ENCODE measurements at places on chromosomes 5 and 9.

GRCh38 chr9:27150746-27151406 is 41.9 kb downstream of the TEK start:
- no peak for DNase-seq

- DNase-seq, result no peak
Measured at GRCh38 chr5:178261666-178262600, 29.3 kb upstream of the PHYKPL start.

GRCh38 chr5:14915291-14915952 is 43.8 kb upstream of the ANKH start:
- no peak for DNase-seq

GRCh38 chr9:77708064-77708815 is 60.1 kb upstream of the GNA14 start:
- no peak for DNase-seq

- DNase-seq, result no peak
Measured at GRCh38 chr5:171306781-171307591, 2.1 kb upstream of the TLX3 start.

- no peak for DNase-seq
Measured at GRCh38 chr9:22098643-22099332, 89.7 kb upstream of the CDKN2B start.

DNA sequence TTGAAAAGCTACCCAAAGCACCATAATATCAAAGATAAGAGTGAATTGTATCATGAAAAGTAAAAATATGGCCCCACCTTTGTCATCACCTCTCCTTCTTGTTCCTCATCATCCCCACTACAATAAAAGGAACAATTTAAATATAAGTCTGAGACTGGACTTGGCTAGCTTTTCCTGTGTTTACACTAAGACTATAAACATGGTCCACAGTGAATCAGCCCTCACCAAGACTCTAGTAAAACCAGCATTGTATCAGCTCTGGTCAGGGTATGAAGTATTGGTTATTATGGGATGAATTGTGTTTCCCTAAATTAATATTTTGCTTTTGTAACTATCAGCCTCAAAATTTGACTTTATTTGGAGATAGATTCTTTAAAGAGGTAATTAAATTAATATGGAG is 105.4 kb downstream of the SLC25A46 start:
- DNase-seq, result no peak

DNA sequence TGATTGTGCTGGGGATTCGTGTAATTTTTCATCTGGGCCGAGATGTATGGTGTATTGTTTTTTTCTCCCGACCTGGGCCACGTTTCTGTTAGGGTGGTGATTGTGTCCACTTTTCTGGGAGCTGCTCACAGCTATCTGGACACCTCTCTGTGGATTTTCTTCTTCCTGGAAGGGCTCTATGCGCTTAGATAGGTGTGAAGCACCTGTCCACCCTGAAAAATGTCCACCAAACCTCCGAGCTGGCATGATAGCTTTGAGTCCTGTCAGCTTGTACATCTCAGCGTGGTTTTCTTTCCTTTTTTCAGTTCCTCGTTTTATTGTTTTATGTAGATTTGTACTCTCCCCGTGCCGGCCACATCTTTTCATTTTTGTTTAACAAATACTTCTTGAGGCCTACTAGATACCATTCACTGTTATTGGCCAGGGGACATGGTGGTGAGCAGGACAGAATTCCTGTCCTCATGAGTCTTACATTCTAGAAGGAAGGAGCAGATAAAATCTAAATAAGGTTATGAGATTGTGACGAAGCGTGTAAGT is 1.1 kb downstream of the UGCG start:
- peak; percentile 50 for DNase-seq
